ENCODE measurements at places on chromosomes 3 and 15.
A peak's percentile ranks its signal among the peaks of the same experiment; 100 is the strongest.

DNA sequence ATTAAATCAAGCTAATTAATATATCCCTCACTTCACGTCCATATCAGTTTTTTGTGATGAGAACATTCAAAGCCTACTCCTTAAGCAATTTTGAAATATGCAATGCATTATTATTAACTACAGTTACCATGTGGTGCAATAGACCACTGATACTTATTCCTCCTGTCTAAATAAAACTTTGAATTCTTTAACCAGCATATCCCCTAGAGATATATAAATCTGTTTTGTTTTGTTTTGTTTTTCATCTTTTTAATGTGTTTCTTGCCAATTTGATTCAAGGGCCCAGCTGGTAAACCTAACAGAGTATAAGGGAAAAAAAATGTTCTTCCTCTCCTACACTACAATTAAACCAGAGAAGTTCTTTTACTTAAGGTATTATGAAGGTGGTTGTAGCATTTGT is 524.2 kb downstream of the NAALADL2 start:
- no peak for DNase-seq

GRCh38 chr15:91622235-91622634 is 231.3 kb upstream of the SLCO3A1 start:
- no peak for DNase-seq

DNA sequence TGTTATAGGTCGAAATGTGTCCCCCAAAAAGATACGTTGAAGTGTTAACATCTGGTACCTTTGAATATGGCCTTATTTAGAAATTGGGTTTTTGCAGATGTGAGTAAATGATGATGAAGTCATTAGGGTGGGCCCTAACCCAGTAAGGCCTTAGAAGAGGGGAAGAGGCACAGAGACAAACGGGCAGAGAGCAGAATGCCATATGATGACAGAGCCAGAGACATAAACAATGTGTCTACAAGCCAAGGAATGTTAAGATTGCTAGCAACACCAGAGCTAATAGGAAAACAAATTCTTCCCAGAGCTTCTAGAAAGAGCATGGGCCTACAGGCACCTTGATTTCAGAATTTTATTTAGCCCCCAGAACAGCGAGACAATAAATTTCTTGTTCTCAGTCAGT is 693.1 kb upstream of the NECTIN3 start:
- DNase-seq = no peak

DNA sequence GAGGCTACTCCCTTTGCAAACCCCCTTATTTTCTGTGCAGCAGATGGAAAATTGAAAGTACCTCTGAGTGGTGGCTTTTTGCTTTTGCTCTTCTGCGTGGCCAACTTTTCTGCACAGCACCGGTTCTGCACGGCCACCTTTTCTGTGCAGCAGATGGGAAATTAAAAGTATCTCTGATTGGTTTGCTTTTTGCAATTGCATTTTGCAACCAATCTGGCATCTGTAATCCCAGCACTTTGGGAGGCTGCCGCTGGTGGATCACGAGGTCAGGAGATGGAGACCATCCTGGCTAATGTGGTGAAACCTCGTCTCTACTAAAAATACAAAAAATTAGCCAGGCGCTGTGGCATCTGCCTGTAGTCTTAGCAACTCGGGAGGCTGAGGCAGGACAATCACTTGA is 79.5 kb upstream of the CHMP2B start:
- no peak for DNase-seq

DNA sequence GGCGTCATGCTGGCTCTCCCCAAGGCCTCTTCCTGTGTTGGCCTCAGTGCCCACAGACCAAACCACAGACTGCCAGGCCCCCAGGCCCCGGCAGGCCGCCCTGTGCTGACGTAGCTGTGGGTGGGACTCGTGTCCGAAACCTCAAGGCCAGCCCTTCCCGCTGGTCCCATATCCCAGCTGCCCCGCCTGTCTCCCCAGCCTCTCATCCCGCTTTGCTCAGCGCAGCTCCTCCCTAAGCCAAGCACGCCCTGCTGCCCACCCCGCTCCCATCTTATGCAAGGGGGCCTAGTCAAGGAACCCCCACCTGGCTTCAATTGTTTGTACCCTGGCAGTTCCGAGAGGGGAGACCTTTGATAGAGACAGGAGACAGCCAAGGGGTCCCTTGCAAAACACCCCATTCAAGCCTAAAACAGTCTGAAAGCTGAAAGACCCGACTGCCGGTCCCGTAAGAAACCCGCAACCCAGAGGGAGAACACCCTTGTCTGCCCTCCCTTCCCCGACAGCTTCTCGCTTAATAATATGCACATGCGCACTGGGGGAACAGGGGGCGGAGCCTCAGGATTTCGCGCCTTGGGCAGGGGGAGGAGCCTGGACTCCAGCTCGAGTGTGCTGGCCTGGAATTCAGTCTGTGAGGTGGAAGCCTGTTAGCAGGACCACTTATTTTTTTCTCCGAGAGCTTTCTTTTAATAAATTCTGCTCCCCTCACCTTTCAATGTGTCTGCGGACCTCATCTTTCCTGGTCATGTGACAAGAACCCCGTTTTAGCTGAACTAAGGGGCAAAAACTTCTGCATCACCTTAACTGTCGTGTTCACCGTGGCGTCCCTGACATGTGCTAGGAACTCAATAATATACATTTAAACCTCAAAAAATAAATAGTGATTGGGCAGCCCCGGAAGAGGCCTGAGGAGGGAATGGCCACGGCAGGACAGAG is 17.2 kb downstream of the TNFAIP8L3 start:
- DNase-seq = peak; percentile 40

DNA sequence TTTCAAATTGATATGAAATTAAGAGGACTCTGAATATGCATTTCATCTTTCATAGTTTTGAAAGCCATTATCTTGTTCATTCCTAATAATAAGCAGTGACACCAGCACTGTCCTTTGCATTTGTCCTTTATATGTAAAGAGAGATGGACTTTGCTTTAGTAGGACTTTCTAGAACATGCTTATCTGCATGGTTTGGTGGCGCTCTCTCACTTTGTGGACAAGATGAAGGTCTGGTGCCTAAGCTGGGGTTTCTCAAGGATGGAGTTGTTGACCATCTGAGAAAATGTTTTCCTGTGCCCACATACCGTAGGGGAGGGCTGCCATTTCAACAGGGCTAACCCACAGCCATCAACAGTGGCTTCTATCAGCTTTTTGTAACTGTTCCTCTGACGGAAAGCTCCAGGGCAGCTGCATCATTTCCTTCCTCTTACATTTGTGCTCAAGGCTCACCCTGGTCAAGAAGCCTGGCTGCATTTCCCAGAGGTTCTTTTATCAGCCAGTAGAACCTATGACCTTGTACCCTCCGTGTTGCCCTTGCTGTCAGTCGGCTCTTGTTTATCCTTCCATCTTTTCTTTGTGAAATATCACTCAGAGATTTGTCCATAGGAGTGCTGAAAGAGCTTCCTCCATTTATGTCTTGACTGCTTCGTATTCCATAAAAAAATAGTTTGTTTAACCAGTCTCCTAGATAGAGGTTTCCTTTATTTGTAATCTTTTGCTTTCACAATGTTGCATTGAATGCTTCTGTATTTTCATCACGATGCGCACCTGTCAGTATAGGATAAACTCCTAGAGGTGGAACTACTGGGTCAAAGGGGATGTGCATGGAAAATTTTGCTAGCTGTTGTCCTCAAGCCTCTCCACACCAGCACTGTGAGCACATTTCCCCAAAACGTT is 44.6 kb downstream of the ABHD2 start:
- no peak for DNase-seq

DNA sequence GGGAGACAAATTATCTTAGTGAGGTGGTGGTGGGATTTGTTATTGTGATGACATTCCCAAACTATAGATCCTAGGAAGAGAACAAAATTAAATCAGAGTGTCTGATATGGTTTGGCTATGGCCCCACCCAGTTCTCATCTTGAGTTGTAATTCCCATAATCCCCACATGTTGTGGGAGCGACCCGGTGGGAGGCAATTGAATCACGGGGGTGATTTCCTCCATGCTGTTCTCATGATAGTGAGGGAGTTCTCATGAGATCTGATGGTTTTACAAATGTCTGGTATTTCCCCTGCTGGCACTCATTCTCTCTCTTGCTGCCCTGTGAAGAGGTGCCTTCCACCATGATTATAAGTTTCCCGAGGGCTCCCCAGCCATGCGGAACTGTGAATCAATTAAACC is 62.0 kb downstream of the RPL22L1 start:
- no peak for DNase-seq

DNA sequence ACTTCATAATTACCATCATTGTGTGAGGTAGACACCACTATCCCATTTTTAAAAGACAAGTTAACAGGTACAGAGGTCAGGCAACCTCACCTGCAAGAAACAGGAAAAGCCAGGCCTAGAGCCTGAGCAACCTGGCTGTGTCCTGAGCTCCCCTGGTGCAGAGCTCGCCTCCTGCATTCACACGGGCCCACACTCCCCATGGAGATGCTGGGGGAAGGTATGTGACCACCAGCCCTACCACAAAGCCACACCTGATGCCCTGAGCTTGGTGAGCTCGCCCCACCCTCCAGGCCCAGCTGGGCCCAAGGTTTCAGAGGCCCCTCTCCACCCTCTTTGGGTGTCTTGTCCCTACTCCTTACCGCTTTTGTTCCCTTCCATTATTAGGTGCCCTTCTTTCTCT is 1.2 kb upstream of the EFCAB12 start:
- no peak for DNase-seq

GRCh38 chr3:173644086-173645082 is 246.8 kb downstream of the NLGN1 start:
- no peak for DNase-seq

DNA sequence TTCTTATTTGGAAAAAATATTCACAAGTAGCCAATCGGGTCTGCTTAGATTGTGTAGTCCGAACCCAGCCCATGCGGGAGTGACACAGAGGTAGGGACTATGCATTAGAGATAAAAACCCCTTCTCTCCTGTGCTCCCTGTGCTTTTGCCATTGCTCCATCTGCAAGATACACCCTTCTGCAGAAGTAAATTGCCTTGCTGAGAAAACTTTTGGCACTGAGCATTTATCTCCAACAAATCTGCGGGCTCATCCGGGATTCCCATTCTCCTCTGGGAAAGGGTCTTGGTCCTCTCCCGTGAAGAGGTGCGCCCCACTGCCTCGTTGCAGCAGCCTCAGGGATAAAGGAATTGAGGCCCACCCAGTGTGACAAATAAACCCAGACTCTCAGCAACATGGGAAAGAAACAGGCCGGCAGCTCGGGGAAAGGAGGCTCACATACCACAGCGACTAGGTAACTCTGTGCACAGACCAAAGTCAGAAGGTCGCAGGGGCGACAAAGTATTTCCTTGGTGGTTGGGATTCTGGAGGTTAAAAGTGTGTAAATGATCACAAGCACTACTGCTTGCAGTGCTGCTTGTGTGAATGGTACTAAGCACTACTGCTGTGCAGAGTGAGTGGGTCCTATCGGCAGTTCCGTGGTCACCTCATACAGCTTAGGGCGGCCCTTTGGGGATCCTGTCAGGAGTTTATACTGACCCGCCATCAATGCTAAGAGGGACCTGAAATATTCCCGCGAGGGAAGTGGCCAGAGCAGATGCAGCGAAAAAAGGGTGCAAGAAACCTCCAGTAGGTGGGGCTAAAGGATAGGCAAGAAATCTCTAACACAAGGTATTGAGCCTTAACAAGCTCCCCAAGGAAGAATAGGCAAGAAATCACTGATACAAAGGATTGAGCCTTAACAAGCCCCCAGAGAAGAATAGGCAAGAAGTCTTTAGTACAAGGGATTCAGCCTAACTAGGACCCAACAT is 54.3 kb downstream of the GSK3B start:
- DNase-seq = no peak

GRCh38 chr15:57236561-57237300 is 139.6 kb upstream of the CGNL1 start:
- DNase-seq = no peak

DNA sequence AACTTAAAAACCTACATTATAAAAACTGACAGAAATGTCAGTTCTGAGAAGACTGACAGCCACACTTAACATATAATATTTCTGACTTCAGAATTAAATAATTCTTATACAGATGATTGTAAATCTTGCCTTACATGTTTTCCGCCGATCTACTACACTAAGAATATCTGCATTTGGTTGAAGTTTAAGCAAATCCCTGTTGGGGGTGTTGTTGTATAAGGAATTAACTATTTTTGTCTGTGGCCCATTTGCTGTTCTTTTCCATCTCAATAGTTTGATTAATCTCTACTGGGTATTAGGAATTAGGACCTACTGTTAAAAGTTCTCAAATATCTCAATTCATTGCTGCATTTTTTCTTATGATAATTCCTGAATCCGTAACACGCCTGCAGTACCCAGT is 838.3 kb upstream of the ROBO1 start:
- DNase-seq = no peak

Data from non-pigmented ciliary epithelial cell (primary cell).